ENCODE measurements at places on chromosomes 12 and 14. TPM values are rescaled to one million over a fixed set of nuclear protein-coding genes. Genes with fewer than 3 reads are reported as not detected.

- no peak for DNase-seq
These were observed 12.7 kb downstream of the C14orf132 start for GRCh38 chr14:96051642-96052540.

GRCh38 chr14:95998656-95999055 lies 40.5 kb upstream of the C14orf132 start:
- DNase-seq: no peak

DNA sequence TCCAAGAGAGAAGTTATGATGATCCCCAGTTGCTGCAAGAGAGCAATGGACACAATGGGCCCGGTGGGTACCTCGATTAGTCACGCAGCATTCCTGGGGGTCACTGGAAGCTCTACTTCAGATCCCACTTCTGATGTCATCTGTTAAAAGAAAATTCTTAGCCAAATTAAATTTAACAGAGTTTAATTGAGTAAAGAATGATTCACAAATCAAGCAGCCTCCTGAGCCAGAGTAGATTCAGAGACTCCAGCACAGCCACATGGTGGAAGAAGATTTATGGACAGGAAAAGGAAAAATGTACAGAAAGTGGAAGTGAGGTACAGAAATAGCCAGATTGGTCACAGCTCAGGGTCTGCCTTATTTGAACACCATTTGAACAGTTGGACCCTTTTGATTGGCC lies 107.5 kb downstream of the SPTSSA start:
- no peak for DNase-seq

- DNase-seq: no peak
These were observed 2.4 kb upstream of the KRT8 start for GRCh38 chr12:52907092-52907810.

DNA sequence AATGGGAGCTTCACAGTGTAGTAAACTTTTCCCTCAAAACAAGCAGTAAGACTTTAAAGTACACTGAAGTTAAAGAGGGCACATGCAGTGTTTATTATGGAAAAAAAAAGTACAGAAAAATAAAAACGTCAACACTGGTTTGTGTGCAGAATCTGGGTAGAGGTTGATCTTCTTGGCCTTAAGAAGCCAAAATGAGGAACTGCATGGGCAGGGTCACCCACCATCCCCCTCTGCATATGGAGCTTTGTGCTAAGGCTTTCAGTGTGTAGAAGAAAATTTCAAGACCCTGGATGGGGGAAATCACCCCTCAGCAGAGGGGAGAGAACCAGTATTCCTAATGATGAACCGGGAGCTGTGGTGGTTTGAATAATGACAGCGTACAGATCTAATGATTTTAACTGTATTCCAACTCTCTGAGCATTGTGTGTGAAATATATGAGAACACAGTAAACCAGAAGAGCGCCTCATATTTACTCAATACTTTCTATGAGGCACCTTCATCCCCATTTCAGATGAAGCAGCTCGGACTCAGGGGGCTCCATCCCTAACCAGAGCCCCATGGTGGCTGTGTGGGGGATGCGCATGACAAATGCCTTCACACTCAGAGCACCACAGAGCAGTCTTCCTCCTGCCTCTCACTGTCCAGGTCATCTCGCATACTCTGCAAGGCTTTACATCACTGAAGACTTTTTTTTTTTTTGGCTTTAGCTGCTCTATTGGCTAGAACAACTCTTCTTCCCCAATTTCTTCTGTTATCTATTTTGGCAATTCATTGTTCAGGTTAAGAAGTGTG lies 33.4 kb downstream of the ACADS start:
- DNase-seq: no peak

GRCh38 chr14:29999013-29999539 lies 71.4 kb upstream of the PRKD1 start:
- no peak for DNase-seq

- DNase-seq: peak; percentile 43
These were observed 479 bp downstream of the GPR135 start for GRCh38 chr14:59464486-59465315.

GRCh38 chr14:73909681-73910080 lies 23.0 kb downstream of the ZNF410 start:
- no peak for DNase-seq

- DNase-seq: no peak
These were observed 150.9 kb downstream of the TBX5 start for GRCh38 chr12:114254998-114255397.

DNA sequence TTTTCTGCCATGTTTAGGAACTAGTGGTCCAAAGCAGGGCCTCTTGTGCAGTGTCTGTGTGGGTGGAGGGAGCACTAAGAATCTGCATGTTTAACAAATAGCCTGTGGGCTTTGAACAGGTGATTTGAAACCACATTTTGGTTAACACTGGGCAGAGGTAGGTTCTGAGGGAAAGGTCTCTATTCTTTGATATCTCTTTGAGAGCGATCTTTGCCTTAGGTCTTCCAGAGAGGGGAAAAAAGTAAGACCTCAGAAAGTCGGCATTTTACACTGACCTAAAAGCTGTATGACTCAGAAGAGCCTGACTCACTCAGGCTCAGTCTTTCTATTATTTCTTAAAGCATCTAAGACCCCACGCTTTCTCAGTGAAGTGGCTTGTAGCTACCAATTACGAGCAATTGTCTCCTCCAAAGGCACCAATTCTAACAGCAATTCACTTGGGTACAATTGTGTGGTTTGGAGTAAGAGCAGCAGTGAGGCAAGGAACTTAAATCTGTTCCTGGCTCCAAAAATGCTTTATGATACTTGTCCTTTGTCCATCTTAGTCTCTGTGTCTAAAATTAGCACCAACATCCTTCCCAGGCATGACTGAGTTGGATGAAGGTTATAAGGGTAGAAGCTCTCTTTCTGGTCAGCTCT lies 8.8 kb downstream of the EIF2B2 start:
- no peak for DNase-seq

DNA sequence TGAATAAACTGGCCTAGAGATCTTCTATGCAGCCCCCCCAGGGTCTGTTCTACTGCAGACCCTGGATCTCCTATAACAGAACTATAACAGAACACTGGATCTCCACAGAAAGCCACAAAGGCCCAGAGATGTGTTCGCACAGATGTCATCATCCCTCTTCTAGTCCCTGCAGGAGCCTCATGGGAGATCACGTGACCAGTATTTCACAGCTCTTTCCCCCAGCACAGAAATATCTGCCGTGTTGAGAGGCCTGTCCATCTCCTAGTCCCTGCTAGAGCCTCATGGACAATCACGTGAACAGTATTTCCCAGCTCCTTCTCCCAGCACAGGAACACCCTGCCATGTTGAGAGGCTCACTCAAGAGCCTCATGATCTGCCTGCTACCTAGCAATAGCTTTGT lies 331.7 kb downstream of the NRXN3 start:
- DNase-seq: no peak

DNA sequence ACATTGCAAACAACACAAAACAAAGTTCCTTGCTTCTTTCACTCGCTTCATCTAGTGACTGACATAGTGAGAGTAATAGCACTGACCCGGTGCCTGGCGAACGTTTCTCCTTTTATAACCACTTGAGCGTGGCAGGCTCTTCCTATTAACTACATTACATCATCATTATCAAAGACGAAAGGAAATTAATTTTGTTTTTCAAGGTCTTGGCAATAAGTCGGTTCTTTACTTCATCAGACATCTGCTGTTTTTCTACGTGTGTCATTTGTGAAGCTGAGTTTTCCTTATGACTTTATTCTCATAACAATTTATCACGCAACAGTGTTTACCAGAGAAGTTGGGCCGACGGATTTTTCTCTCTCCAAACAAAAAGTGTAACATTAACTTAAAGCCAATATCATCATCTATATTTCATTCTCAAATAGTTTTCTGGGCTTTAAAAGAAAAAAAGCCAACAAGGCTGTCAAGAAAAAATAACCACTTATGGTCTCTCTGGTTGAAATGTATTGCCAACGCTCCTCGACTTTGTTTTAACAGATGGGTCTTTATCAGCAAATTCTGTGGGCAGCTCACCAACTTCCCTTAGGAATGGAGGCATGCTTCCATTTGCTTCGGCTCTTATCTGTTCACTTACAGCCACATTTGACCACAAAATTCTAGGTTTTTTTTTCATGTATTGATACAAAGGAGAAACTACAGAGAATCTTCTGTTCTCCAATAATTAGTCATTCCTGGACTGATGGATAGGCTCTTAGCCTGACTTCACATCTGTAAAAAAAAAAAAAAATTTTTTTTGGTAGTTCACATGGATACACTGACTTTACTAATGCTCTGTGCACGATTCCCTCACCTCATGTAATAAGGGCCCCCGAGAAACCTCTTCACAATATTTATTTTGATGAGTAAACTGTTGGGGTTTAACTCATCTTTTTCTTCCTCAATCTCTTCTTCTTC lies 97.1 kb upstream of the CDKN3 start:
- DNase-seq: no peak

- DNase-seq: no peak
These were observed 2.1 kb downstream of the NIN start for GRCh38 chr14:50828721-50829488.

DNA sequence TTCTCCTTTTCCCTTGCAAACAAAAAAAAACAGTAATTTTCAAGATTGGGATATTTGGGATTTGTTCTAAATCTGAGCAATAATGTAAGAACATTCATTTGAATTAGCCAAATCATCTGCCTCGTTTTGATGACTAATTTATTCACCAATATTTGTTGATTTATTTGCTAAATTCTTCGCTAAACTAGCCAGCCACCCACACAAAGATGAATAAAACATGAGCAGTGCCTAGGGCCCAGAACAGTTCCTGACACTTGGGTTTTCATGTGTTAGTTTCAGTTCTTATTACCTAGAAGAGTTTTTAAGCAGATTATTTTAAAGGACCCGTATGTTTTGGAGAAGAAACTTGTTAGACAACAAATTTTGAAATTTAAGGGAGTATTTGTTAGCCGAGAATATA lies 1.4 kb downstream of the ETNK1 start:
- no peak for DNase-seq

- no peak for DNase-seq
These were observed 9.7 kb upstream of the KRT1 start for GRCh38 chr12:52689936-52690335.

DNA sequence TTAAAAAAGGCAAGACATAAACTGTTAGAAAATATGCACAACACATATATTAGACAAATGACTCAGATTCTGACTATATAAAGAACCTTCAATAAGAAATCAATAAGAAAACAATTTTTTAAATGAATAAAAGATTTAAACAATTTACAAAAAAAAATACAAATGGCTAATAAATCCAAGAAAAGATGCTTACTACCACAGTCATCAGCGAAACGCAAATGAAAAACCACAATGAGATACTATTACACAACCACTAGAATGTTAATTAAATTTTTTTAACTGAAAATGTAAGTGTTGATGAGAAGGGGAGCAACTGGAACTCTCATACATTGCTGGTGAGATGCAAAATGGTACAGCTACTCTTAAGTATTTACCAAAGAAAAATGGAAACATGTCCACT lies 24.4 kb downstream of the OSBPL8 start:
- DNase-seq: no peak

- DNase-seq: no peak
These were observed 40.9 kb upstream of the PLEKHA5 start for GRCh38 chr12:19088606-19089005.

- DNase-seq: no peak
These were observed 396.2 kb downstream of the PAWR start for GRCh38 chr12:79294590-79294989.

DNA sequence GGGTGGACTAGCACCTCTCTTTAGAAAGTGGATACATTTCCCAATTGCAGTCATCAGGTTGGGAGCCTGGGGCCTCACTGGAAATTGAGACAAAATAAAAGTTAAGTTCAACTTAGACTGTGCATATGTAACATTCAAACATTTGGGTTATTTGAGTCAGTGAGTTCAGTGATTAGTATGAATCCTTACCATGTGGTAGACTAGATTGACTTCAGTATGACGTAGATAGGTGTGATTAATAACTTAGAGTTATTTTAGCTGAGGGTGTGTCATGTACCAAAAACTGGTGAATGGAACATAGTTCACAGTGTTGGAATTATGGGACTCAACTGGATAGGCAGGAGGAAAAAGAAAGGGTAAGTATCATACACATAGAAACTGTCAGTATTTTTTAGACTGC lies 8.0 kb upstream of the SSTR1 start:
- DNase-seq: no peak

GRCh38 chr14:22547313-22547947 lies 41.6 kb downstream of the DAD1 start:
- no peak for DNase-seq

DNA sequence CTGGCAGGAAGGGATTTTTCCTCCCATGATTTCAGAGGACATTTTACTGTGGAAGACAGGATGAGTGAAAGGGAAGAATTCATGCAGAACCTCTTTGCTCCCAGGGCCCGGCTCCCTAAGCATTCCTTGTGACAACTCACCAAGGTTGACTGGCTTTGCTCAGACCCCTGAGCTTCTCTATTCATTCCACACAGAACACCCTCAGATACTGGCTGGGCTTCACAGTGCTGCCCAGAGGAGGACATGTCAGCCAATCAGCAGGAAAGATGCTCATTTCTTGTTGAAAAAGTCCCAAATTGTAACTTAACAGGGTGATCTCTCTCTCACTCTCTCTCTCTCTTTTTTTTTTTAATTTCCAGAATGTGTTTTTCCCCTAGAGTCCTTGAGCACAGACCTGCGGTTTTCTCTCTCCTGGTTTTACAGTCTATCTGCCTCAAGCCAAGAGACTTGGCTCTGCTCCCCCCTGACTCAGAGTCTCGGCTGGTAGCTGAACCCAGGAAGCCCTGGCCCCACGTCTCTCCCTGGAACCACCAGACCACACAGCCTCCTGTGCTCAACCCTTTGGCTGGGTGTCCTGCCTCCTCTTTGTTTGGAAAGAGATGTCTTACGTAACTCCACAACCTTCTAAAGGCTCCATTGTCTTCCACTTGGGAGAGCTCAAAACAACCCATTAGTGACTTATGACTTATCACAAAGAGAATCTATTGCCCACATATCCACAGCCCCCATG lies 43.9 kb downstream of the SSPN start:
- no peak for DNase-seq

DNA sequence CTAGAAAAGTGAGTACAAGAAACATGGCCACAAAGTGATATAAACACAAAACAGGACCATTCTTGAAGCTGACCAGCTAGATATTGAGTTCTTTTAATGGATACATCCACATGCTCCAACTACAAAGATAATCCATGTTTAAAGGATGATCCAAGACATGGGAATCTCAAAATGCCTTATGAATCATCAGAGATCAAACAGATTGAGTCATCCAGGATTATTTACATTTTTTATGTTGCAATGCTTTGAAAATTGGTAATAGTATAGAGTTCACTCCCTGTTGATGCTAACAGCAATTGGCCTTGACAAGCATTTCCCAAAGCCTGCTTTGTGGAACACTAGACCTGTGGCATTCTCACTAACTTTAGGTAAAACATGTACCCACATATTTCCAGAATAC lies 293.0 kb upstream of the TBX3 start:
- no peak for DNase-seq

ENDOU gene
- total RNA-seq: not detected

NOVA1 gene
- 0.25 TPM for total RNA-seq

LPAR5 gene
- total RNA-seq: 4.1 TPM

PMCH gene
- total RNA-seq: 210 TPM

IAPP gene
- total RNA-seq: not detected

PARPBP gene
- 27.4 TPM for total RNA-seq

SERPINA3 gene
- total RNA-seq: not detected

KRT78 gene
- not detected for total RNA-seq

FGD4 gene
- 1.7 TPM for total RNA-seq

KCNC2 gene
- not detected for total RNA-seq

RTL1 gene
- not detected for total RNA-seq
